ENCODE measurements at places on chromosomes 5 and 9.

- no peak for DNase-seq
Observed at GRCh38 chr5:177557041-177557647, 2.8 kb upstream of the FAM193B start.

GRCh38 chr5:76717222-76718083 lies 1.5 kb downstream of the F2R start:
- DNase-seq, result no peak

- no peak for DNase-seq
Observed at GRCh38 chr9:22813529-22813928, 366.9 kb downstream of the DMRTA1 start.

GRCh38 chr5:139726248-139726647 lies 69.4 kb upstream of the PSD2 start:
- DNase-seq, result no peak

- no peak for DNase-seq
Observed at GRCh38 chr5:88142636-88142885, 126.1 kb downstream of the TMEM161B start.

GRCh38 chr5:172951371-172952033 lies 7.7 kb upstream of the RPL26L1 start:
- no peak for DNase-seq

DNA sequence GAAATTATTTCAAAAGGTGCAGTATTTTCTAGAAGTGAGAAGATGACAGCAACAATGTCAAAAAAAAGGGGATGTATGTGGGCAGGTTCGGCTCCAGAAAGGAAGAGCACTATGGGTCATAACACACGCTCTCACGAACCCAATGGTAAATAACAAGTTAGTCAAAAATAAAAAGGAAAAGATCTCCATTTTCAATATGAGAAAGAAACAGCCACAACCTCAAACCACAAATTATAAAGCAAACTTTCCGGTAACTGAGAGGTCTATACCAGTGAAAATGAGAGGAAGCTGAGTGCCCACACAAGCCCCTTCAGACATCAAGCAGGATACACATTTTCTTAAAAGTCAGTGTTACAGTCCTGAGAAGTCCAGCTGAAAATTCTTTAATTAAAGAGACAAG lies 398.5 kb upstream of the RPS23 start:
- no peak for DNase-seq

DNA sequence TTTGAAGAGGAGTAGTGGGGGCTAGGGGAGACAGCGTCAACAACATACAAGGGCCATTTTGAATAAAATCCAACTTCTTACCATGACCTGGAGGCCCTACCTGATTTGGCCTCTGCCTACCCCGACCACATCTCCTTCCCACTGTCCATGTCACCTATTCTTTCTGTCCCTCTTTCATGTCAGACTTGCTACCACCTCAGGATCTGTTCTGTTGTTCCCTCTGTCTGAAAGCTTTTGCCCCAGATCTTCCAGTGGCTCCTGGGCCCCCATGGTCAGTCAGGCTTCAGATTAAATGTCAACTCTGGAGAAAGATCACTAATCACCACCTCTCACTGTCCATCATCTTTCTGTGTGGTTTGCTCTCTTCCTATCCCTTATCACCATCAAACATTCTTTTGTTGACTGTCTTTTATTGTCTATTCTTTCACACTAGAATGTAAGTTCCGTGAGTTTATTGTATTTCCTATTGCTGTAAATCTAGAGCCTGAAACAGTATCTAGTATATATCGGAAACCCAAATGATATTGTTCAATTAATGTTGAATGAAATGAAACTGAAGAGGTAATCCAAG lies 31.2 kb upstream of the APC start:
- DNase-seq, result no peak

- no peak for DNase-seq
Observed at GRCh38 chr5:34026089-34026761, 16.8 kb downstream of the C1QTNF3 start.

GRCh38 chr9:9790216-9790872 lies 822.5 kb downstream of the PTPRD start:
- no peak for DNase-seq

GRCh38 chr5:158751961-158752655 lies 347.6 kb downstream of the EBF1 start:
- DNase-seq, result no peak

- no peak for DNase-seq
Observed at GRCh38 chr5:109388407-109388806, 21.4 kb downstream of the PJA2 start.

DNA sequence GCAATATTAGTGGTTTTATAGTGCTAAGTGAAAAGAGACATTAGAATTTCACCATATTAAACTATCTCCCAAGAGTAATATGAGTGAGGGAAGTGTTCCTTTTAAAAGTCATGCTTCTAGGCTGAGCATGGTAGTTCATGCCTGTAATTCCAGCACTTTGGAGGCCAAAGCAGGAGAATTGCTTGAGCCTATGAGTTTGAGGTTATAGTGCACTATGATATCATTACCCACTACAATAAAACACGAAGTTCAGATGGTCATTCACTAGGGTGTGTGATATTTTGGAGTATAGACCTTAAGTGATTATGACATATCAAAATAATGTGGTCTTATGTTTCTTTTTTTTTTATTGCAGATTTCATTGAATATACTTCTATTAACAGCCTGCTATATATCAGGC lies 6.7 kb downstream of the KIF2A start:
- DNase-seq, result no peak

DNA sequence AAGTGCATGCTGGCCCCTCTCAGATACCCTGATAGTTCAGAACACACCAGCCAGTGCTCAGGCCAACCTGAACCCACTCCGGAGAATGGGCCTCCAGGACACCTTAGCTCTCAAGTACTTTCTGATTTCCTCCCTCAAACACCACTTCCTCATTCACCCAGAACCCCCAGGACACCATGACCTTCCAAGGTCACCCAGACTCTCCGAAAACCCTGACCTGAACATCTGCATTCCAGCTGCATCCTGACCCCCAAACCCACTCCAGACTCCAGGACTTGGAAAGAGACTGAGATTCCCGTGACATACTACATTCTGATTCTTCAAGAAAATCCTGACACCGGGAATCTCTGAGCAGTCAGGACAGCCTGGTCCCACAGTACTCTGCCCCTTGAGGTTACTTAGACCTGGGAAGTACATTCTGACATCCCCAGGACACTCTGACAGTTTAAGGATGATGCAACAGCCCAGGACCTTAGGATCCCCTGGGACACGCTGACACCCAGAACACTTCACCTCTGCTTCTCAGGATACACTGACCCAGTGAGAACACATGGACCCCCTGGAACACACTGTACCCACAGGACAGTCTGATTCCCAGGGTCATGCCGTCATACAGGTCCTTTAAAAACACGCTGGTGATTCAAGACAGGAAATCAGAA lies 747 bp upstream of the PROP1 start:
- no peak for DNase-seq
